Fibroblast of the aortic adventitia (primary cell): ENCODE measurements at places on chromosomes 1 and 21. TPM values are rescaled to one million over a fixed set of nuclear protein-coding genes. Genes with fewer than 3 reads are reported as not detected.

Gene NFASC
- 22.0 and 25.9 TPM in 2 replicates for total RNA-seq

Gene NUDT17
- total RNA-seq = 5.2 and 8.3 TPM in 2 replicates

Gene S100A7
- total RNA-seq = not detected in 2 replicates

Gene IGSF5
- total RNA-seq = 0.09 TPM in 1 of 2 replicates, not detected in the other

Gene MYCL
- 0.41 and 0.81 TPM in 2 replicates for total RNA-seq

Gene FAM72A
- total RNA-seq = 2.9 and 4.8 TPM in 2 replicates

Gene ZNF648
- not detected in 2 replicates for total RNA-seq

Gene ZBTB8A
- total RNA-seq = 7.1 and 10.8 TPM in 2 replicates

Gene ARMH1
- total RNA-seq = 0.41 and 1.7 TPM in 2 replicates

Gene ICOSLG
- total RNA-seq = 0.09 TPM in 1 of 2 replicates, not detected in the other

Gene HORMAD1
- not detected in 2 replicates for total RNA-seq

Gene NCF2
- 0.63 and 0.74 TPM in 2 replicates for total RNA-seq

Gene TNFRSF18
- not detected in 2 replicates for total RNA-seq

Gene SZRD1
- total RNA-seq = 67.1 and 97.9 TPM in 2 replicates

Gene C1orf94
- total RNA-seq = not detected in 2 replicates

Gene KCNJ15
- 0.36 TPM in 1 of 2 replicates, not detected in the other for total RNA-seq

Gene TEKT2
- total RNA-seq = 0.18 and 2.1 TPM in 2 replicates

Gene GUCA2B
- total RNA-seq = not detected in 2 replicates

Gene COQ8A
- total RNA-seq = 8.4 and 22.3 TPM in 2 replicates

Gene ADGRB2
- 7.9 and 11.3 TPM in 2 replicates for total RNA-seq

Gene CNR2
- total RNA-seq = under 0.01 TPM in 1 of 2 replicates, not detected in the other

Gene RAP1GAP
- 0.08 and 0.09 TPM in 2 replicates for total RNA-seq

Gene GIPC2
- total RNA-seq = 0.63 and 0.74 TPM in 2 replicates

Gene RGS16
- total RNA-seq = 2.3 and 2.5 TPM in 2 replicates

Gene DPT
- 2.4 and 8.8 TPM in 2 replicates for total RNA-seq

Gene PLD5
- total RNA-seq = under 0.01 TPM in 1 of 2 replicates, not detected in the other

Gene TFF3
- not detected in 2 replicates for total RNA-seq

Gene PRDM16
- 0.98 and 11.3 TPM in 2 replicates for total RNA-seq

Gene TNFRSF25
- total RNA-seq = 2.0 and 4.4 TPM in 2 replicates

Gene MATN1
- total RNA-seq = 0.18 and 0.25 TPM in 2 replicates

Gene SH2D1B
- under 0.01 TPM in 1 of 2 replicates, not detected in the other for total RNA-seq

Gene SMCP
- not detected in 2 replicates for total RNA-seq

Gene PIGM
- 3.3 and 7.7 TPM in 2 replicates for total RNA-seq

Gene LRRC53
- total RNA-seq = not detected in 2 replicates

Gene AUNIP
- total RNA-seq = 4.8 TPM in 1 of 2 replicates, not detected in the other

Gene MTOR
- total RNA-seq = 23.1 and 36.3 TPM in 2 replicates

Gene OR2L2
- not detected in 2 replicates for total RNA-seq

Gene CTSS
- 2.3 and 31.6 TPM in 2 replicates for total RNA-seq
